NCI-H748 treated with DMSO at 0.1 percent for 48 hours (cell line): ENCODE measurements at places on chromosomes 3 and 15.

- DNase-seq: no peak
Observed at GRCh38 chr15:83204697-83205096, 2.9 kb downstream of the HDGFL3 start.

- DNase-seq: no peak
Observed at GRCh38 chr3:42632146-42632545, 21.4 kb upstream of the ZBTB47 start.

DNA sequence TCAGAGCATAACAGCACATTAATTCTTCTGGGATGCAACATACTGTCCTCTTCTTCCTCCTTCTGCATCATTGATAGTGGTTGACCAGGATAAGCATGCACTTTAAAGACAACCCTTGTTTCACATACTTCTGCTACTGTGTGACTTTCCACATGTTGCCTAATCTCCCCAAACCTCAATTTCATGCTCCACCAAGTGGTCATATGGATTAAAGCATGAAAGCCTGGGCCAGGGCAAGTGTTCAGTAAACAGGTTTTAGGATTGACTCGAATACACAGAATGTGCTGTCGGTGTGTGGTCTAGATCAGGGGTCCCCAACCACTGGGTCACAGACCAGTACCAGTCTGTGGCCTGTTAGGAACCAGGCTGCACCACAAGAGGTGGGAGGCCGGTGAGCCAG lies 22.5 kb upstream of the BFSP2 start:
- peak; percentile 3 for DNase-seq

GRCh38 chr3:42459151-42459550 lies 43.3 kb upstream of the VIPR1 start:
- no peak for DNase-seq

- DNase-seq: no peak
Observed at GRCh38 chr3:143476965-143477640, 357.5 kb downstream of the CHST2 start.

DNA sequence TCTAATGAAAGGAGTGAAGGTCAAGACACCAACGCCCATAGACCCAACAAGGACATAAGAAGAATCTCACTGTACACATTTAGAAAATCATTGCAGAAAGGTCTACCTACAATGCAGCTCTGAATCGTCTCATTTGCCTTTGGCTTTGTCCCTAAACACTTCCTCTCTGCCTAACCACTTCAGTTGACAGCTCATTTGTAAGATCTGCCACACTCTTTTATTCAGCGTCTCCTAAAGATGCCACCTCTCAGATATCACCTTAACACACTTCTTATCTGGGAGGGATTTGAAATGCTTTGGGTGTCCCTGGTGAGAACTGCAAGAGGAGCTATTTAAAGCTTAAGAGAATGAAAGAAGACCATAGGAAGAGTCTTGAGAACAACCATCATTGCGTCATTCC lies 38.7 kb downstream of the RAB27A start:
- no peak for DNase-seq

- DNase-seq: no peak
Observed at GRCh38 chr15:27660676-27661075, 438.4 kb downstream of the OCA2 start.

DNA sequence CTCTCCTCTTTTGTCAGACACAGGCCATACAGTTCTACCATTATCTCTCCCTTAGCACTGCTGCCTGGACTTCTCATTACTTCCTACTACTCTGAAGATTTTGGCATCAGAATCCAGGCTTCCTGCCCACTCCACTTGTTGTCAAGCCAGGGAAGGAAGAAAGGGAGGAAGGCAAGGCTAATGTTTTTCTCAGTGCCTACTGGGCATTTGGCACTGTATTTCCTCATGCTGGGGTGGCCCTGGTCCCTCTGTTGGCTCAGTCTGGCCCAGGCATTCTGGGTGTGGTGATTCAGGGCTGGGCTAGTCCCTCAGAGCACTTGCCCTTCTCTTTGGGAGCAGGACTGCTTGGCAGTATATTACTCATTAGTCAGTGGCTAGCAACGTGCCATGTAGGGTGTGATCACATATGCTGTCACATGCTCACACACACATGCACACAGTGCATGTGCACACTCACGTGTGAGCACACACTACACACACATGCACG lies 52.9 kb downstream of the BSN start:
- DNase-seq: no peak

DNA sequence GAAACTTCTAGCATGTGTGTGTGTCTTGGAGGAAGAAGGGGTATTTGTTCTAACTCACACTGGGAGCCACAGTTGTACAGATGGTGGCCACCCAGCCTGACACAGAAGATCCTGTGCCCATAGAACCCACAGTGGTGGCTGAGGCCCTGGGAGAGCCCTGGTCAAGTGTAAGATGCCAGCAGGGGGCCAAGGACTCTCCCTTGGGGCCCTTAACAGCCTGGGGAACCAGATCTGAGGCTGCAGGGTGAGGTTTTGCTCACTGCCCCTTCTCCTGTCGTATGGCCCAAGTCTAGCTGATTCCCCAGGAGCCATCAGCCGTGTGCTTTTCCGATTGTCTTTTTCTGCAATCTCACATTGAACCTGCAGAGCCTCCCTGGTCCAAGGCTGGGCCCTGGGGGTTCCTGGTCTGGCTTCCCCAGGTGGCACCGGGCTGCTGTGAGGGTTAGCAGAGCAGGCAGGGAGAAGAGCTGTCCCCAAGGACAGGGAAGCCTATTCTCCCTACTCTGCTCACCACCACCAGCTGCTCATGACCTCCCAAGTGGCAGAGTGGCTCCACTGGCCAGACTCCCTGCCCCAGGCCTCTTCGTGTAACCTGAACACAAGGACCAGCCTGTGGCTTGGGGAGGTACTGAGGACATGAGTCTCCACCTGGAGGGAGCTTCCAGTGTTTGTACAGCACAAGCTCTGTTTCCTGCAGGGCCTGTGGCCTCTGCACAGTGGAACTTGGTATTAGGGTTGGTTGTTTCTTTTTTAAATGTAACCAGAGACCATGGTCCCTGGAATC lies 51.9 kb downstream of the CA12 start:
- no peak for DNase-seq

GRCh38 chr3:4994144-4994730 lies 15.0 kb downstream of the BHLHE40 start:
- no peak for DNase-seq

- DNase-seq: no peak
Observed at GRCh38 chr3:112793326-112794081, 53.2 kb downstream of the CD200R1L start.

DNA sequence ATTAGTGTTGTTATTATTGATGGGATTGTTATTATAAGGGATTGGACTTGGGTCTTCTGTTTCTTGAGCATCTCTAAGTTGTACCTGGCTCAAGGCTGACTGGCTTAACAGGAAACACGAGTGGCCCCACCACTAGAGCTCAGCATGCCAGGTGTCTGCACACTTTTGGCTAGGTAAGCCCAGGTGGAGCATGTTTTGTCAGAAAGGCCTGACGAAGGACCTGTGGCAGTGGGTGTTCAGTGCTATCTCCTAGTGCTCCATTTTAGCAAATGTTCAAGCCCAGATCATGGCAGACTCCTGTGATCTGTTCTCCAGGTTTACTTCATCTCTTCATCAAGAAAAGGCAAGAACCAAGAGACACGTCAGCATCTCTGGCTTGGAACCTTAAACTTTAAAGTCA lies 3.4 kb downstream of the MAP2K5 start:
- DNase-seq: no peak

- no peak for DNase-seq
Observed at GRCh38 chr3:50117120-50117519, 28.4 kb downstream of the RBM5 start.

DNA sequence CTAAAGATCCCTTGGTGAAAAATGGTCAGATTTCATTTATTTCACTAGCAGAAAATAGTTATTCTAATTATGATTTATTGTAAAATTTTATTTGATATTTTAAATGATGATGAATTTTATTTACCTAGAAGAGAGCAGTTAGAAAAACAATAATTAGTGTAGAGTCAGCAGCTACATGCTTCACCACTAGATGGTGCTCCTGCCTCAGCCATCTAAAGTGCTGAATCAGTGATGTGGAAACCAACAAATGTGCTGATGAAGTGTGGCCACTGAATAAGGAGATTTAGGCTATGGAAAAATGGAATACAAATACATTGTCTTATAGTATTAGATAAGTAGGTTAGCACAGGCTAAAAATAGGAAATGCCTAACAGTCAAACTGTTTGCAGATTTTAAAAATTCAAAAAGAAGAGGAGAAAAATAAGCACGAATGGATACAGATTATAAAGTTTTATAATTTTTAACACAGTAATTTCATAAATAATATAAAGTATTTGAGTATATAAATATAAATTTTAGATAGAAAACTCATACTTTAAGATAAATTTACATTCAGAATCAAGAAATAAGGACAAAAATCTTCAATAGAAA lies 109.8 kb downstream of the PPP2R3A start:
- peak; percentile 35 for DNase-seq

- no peak for DNase-seq
Observed at GRCh38 chr3:141452045-141452444, 34.8 kb upstream of the RASA2 start.

GRCh38 chr3:64623125-64623524 lies 64.7 kb downstream of the ADAMTS9 start:
- DNase-seq: no peak

GRCh38 chr3:133840055-133840737 lies 34.6 kb downstream of the SRPRB start:
- no peak for DNase-seq

DNA sequence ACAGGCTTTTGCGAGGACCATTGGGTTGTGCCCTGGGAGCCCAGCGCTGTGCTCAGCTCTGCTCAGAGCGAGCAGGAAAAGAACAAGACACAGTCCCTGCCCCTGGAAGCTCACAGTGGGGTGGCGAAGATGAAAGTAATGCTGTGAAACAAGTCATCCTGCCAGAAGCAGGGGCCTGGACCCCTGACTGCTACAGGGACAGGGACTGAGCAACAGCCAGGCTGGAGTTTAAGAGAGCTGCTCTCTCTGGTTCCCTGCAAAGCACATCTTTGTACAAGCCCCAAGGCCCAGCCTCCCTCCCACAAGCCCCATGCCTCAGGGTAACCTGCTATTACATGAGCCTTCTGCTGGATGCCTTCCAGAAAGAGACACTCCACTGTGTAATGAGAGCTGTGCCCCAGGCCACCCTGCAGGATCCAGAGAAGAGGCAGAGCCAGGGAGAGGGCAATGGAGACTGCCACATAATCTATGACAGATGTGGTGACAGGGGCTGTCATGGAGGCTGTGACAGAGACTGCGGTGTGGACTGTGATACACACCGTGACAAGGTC lies 7.1 kb upstream of the HCN4 start:
- no peak for DNase-seq

- DNase-seq: no peak
Observed at GRCh38 chr3:139933766-139934165, 1.2 kb upstream of the CLSTN2 start.

DNA sequence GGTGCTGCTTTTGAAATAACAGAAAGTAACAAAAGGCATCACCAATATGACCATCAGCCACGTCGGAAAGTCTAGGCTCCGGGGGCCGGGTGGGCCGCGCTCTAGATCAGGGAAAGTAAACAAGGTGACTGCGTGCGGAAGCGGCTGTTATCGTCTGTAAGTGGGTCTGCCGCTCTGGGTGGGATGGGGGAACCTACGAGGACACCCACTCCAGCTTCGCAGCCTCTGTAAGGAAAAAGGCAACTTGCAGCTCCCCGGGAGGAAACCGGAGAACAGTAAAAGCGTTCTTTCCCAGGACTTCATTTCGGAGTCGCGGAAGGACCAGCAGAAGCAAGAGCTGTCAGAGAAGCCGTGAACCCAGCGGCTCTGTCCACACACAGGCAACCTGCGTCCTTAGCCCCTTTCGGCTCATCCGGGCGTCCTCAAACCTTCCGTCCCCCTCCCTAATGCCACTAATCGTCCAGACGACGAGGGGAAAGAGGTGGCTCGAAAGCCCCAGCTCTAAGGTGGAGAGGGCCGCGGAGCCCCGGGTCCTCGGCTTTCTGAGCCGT lies 461 bp downstream of the XRN1 start:
- peak; percentile 14 for DNase-seq

- no peak for DNase-seq
Observed at GRCh38 chr3:60613769-60614303, 637.4 kb downstream of the FHIT start.

DNA sequence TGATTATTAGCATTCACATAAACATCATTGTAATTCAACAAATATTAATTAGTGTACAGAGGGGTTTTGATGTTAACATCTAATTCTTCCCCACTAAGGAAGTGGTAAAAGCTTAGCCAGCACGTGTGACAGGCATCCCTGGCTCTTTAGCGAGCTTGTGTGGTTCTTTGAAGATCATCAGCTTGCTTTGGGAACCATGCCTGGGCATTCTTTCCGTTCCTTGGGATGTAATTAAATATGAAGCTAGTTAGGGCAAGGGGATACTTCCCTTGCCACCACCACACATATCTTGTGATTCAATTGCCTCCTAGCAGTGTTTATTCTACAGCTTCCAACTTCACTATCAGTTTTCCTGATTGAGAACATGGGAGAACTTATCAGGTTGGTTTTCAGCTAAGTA lies 246.5 kb downstream of the MYRIP start:
- DNase-seq: no peak

GRCh38 chr3:172984914-172985313 lies 156.1 kb downstream of the SPATA16 start:
- DNase-seq: no peak

GRCh38 chr3:117628823-117629291 lies 919.3 kb downstream of the TUSC7 start:
- DNase-seq: peak; percentile 93

DNA sequence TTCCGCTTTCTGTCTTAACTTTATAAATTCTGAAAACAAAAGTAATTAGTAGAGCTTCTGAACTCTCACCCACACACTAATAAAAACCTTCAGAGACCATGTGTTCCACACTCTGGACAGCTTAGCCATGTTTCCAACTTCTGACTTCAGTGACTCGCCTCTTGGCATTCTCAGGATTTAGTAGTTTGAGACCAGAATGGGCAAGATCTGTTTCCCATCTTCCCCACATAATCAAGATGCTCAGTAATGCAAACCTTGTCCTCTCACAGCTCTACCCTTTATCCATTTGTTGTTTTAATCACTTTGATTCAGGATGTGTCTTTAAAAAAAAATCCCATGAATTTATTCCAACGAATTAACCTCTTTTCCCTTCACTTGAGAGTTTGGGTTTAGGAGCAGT lies 166.6 kb upstream of the SLC24A5 start:
- no peak for DNase-seq

- DNase-seq: no peak
Observed at GRCh38 chr3:177816667-177817208, 619.5 kb upstream of the TBL1XR1 start.

- peak; percentile 29 for DNase-seq
Observed at GRCh38 chr15:26864664-26865191, 2.1 kb upstream of the GABRA5 start.

- no peak for DNase-seq
Observed at GRCh38 chr15:100852630-100853029, 27.0 kb upstream of the ALDH1A3 start.

- DNase-seq: no peak
Observed at GRCh38 chr15:75763137-75763611, 50.5 kb upstream of the CSPG4 start.
